ENCODE measurements at places on chromosomes 2 and 18.

GRCh38 chr2:178142274-178143065, 30.2 kb downstream of the RBM45 start:
- no peak for DNase-seq

- no peak for DNase-seq
Observed at GRCh38 chr2:10305715-10306114, 3.0 kb downstream of the HPCAL1 start.

- no peak for DNase-seq
Observed at GRCh38 chr2:54722641-54723040, 821 bp upstream of the EML6 start.

DNA sequence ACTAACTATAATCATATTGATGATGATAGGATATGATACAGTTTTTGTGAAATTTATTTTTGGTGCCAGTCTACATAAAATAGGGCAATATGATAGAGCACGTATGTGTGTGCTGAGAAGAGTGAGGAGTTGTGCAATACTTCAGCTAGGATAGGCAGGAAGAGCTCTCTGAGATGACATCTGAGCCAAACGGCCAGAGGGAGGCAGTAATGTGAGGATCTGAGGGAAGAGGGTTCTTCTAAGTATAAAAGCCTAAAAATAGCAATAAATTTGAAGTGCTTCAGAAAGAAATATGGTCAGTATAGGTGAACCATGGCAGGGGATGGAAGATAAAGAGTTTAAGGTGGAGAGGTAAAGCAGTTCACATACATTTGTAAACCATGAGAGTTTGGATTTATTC, 102.5 kb downstream of the OLA1 start:
- no peak for DNase-seq

DNA sequence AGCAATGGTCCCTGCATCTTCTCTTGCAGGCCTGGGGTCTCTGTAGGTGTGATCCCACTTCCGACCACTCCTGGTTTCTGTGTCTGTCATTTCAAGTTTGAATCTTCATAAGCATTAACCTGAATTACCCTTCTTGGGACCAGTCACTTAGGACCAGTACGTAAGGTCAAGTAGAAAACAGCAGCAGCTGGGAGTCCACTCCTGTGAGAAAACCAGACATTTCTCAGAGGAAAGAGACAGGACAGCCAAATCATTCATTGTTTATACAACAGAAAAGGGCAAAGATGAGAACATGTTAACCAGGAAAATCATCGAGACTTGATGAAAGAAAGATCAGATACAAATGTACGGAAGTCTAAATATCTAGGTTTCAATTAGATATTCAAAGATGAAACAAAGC, 163.0 kb downstream of the MREG start:
- no peak for DNase-seq

DNA sequence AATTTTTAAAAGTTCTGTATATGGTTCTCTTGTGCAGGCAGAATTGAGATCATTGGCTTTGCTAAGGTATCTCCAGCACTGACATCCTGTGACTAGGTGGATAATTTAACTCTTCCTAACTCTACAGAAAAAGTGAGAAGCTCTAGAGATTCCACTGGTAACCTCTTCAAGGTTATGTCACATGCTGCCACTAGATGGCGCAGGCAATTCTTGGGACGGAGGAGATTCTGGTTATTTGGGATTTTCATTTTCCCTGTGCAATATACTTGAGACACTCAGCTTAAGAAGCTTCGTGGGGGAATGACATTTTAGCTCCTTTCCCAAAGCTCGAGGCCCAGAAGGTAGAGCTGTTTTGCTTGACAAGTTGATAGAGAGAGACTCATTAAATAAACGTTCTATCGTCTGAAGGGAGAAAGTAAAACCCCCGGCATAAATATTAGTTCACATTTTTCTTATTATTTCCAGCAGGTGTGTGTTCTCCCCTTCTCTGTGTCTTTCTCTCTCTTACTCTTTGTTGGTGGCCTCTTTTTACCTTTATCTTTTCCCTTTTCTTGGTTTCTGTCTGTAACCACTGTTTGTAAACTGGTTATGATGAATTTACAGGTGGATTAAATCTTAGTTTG, 26.6 kb upstream of the LANCL1 start:
- peak; percentile 52 for DNase-seq

DNA sequence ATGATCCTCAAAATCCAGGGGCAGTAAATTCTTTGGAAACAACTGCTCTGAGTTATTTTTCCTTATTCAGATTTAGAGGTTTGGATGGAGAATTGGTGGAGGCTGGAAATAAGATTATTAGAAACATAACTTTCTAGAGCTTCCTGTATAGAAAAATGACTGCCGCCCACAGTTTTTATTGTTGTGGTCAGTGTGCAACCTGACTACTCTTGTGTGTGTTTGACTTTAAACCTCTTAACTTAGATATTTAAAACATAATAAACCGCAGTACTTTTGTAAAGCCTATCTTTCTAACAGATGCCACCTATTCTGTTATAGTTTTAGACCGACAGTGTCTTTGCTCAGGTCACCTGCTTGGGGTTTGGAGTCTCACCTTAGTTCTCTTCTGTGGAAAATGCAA, 115.4 kb upstream of the BCL2L11 start:
- no peak for DNase-seq

DNA sequence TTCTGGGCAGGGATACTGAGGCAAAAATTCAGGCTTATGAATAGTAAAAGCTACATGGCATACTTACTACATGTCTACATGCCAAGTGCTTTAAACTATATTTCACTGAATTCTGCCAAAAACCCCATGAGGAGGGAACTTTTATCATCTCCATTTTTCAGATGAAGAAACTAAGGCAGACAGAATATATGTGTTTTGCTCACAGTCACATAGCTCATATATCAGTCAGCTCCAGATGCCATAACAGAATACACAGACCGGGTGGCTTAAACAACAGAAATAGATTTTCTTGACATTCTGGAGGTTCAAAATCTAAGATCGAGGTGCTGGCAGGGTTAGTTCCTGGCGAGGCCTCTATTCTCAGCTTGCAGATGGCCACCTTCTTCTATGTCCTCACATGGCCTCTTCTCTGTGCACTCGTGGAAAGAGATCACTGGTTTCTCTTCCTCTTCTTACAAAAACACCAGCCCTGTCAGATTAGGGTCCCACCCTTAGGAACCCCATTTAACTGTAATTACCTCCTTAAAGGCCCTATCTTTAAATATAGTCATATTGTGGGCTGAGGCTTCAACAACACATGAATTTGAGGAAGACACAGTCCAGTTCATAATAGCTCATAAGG, 27.1 kb upstream of the CREB1 start:
- no peak for DNase-seq

DNA sequence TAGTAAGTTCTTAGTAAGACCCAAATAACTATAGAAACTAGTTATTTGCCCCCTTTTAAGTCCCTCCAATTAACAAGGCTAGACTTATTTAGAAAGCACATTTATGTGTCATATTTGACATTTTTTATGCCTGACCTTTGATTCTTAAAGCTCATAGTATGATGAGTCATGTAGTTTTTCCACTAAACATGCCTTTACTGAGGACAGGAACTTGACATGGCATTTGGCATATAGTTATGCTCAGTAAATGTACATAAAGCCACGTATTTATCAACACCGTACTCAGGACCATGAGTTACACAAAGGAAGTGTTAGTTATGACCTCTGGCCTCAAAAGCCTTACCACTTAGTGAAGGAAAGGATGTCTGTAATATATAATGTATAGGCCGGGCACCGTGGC, 78.9 kb downstream of the GNAL start:
- DNase-seq = no peak

DNA sequence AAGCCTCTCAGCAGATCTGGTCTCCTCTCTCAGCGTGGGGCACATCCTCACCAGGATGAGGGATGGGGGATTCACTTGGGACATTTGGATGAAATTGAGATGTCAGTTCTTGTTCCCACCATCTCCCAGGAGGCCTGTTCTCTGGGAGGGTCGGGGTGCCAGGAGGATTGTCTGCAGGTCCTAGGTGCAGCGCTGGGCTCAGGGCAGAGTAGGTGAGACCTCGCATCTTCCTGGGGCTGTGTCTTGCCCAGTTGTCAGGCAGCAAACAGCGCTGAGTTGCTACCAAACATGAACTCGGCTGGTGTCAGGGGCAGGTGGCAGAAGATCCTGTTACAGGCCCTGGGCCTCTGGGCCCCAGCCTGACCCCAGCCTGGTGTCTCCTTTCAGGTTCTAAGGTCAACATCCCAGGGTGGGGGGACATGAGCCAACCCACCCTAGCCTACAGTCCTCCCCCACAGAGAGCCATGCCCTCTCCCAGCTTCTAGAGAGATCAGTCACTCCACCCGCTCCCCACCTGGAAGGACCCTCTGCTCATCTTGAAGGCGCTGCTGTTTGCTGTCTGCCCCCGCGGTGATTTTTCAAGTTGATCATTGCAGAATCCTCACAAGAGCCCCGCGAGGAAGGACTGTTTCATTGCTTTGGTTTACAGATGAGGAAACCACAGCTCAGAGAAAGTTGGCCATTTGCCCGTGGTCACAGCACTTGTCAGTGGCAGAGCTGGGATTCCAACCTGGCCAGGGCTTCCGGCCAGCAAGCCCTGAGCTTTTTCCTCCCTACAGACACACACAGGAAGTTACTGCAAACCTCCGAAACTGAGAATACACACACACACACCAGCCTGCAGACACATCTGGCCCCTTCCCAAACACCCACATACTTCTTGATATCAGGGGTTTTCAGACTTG, 83.9 kb downstream of the STPG4 start:
- peak; percentile 53 for DNase-seq

- DNase-seq = no peak
Observed at GRCh38 chr2:128421861-128422311, 103.2 kb upstream of the HS6ST1 start.

GRCh38 chr2:9768388-9768787, 74.9 kb upstream of the TAF1B start:
- DNase-seq = no peak

GRCh38 chr2:96109931-96110511, 6.3 kb downstream of the ADRA2B start:
- no peak for DNase-seq

- DNase-seq = no peak
Observed at GRCh38 chr18:34650121-34650545, 60.0 kb upstream of the DTNA start.

DNA sequence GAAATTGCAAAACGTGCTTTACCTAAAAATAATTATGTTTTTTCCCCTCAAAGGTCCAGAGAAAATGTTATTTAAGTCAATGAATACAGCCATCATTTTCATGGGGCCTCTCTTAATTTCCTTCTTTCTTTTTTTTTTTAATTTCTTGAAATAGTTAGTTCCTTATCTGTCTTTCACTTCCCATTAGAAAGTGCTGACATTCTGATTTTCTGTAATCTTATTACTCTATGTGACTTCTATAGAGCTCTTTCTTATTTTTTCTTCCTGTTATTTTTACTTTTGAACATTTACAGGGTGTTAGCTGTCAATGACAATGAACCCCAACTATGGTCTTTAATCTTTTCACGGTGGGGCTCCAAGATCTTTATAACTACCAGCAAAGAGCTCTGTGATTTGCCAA, 30.0 kb downstream of the CTLA4 start:
- no peak for DNase-seq

GRCh38 chr18:59669872-59670657, 27.2 kb downstream of the CCBE1 start:
- DNase-seq = no peak

DNA sequence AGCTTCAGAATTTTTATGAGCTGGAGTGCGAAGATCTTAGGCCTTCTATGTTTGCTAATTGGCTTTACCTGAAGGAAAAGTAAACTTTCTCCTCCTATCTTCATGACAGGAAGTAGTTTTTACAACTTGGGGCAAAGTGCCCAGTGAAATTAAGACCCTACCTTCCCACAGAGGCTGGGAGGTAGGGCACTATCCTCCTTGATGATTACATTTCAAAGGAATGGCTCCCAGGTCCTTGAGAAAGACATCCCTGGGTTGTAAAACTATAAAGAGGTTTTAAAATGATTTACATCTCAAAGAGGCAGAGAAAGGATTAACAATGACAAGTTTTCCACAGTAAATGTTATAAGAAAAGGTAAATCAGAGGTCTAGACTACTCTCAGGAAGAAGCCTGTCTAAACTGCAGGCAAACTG, 155.8 kb downstream of the CDH7 start:
- no peak for DNase-seq

GRCh38 chr2:15615301-15615920, 23.7 kb downstream of the DDX1 start:
- no peak for DNase-seq

DNA sequence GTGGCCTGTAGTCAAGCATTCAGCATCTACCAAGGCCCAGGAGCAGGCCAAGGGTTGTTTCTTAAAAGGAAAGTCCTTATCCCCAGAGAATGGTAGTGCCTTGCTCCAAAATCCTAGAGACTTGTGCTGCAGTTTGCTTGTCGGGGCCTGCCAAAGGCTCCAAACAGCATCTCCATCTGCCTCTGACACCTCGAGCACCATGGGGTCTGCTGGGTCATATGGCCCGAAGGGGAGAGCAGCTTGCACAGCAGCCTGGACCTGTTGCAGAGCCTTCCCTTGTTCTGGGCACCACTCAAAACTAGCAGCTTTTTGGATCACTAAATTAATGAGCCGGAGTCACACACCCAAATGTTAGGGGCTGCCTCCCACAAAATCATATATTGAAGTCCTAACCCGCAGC, 35.7 kb downstream of the GNAL start:
- no peak for DNase-seq

- DNase-seq = no peak
Observed at GRCh38 chr2:86411396-86411795, 29.8 kb upstream of the KDM3A start.

GRCh38 chr2:137924019-137924418, 40.3 kb upstream of the HNMT start:
- DNase-seq = no peak

GRCh38 chr2:8169443-8169842, 512.4 kb upstream of the ID2 start:
- no peak for DNase-seq

GRCh38 chr2:173755798-173756197, 209.4 kb downstream of the SP3 start:
- no peak for DNase-seq

DNA sequence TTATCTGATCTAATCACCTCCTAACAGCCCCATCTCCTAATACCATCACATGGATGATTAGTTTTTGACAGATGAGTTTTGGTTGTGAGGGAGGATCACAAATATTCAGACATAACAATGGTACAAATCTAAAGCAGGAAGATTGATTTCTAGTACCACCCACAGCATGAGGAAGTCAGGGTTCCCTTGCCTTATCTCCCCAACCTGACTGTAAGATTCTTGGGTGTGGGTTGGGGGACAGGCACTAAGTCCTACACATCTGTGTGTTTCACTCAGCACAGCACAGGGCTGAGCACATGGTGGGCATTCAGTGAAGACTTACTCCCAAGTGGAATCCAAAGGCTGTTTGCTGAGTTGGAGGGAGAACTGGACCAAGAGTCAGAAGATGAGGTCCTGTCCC, 93.8 kb upstream of the CXCR4 start:
- no peak for DNase-seq

GRCh38 chr2:240024766-240025165, 376 bp downstream of the NDUFA10 start:
- DNase-seq = no peak

- no peak for DNase-seq
Observed at GRCh38 chr2:88764850-88765153, 73.3 kb downstream of the RPIA start.
